Left renal pelvis (tissue), 4 donors: ENCODE measurements at places on chromosomes 5 and 9. TPM values are rescaled to one million over a fixed set of nuclear protein-coding genes. Genes with fewer than 3 reads are reported as not detected.

The IL17B gene
- 1.4 TPM for polyA plus RNA-seq

The ORM2 gene
- polyA plus RNA-seq = 0.35 TPM

The SCAI gene
- 10.2 TPM for polyA plus RNA-seq

The SOX30 gene
- polyA plus RNA-seq = 0.76 TPM

The CAAP1 gene
- polyA plus RNA-seq = 40.3 TPM

The CHD1 gene
- 69.4 TPM for polyA plus RNA-seq

The MYMK gene
- not detected for polyA plus RNA-seq

The CATSPER3 gene
- 1.2 TPM for polyA plus RNA-seq

The MARCOL gene
- polyA plus RNA-seq = not detected

The SPZ1 gene
- polyA plus RNA-seq = not detected

The CDKN2B-AS1 gene
- polyA plus RNA-seq = not detected

The GDA gene
- 14.4 TPM for polyA plus RNA-seq

The GPR151 gene
- not detected for polyA plus RNA-seq

The PCDH1 gene
- 22.5 TPM for polyA plus RNA-seq

The EGFLAM gene
- polyA plus RNA-seq = 21.1 TPM

The CCDC180 gene
- 9.3 TPM for polyA plus RNA-seq

The MYORG gene
- 6.0 TPM for polyA plus RNA-seq
